ENCODE measurements at places on chromosomes 2 and 18.

DNA sequence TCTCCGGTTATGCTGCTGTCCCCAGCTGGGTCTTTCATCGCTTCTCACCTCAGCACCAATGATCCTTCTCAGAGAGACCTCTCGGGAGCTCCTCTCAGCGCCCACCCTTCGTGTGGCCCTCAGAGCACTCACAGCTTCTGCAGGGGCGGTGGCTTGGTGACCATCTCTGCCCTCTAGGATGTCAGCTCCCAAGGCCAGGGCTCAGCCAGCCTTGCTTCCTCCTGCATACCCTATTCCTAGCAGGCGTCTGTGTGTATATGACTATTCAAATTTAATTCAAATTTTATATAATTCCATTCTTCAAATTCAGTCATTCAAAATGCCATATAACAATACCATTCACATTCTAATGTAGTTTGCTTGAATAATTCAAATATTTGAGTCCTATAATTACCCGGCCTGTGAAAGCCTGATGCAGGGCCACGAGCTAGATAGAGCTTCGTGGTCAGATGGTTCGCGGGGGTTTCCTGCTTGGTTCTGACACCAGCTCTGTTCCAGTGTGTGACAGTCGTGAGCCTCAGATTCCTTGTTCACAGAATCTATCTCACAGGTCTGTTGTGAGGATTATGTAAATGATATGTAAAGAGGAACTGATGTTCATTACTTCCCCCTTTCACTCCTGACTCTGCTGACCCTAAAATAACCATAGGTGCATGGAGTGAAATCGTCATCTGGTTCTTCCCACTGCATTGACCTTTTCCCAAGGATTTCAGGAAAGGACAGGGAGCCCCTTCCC, 94.0 kb upstream of the CNGA3 start:
- DNase-seq, result no peak

DNA sequence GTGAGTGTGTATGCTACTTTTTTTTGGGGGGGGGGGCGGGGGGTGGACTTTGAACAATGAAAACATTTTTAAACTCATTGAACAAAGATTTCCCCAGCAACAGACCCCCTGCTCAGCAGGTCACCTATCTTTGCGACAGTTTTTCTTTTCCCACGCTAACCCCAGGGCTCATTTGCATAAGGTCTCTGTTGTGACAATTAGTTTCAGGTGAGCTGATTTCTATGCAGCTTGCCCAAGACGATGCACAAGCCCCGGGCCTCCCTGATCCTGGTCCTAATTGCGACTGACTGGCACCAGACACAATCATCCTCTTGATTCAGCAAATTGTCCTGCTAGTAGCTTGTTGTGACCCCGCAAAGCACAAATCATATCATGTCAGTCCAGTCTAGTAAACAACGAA, 40.3 kb downstream of the ZEB2 start:
- no peak for DNase-seq

- DNase-seq, result no peak
Measured at GRCh38 chr2:177806025-177806424, 266.6 kb downstream of the PDE11A start.

DNA sequence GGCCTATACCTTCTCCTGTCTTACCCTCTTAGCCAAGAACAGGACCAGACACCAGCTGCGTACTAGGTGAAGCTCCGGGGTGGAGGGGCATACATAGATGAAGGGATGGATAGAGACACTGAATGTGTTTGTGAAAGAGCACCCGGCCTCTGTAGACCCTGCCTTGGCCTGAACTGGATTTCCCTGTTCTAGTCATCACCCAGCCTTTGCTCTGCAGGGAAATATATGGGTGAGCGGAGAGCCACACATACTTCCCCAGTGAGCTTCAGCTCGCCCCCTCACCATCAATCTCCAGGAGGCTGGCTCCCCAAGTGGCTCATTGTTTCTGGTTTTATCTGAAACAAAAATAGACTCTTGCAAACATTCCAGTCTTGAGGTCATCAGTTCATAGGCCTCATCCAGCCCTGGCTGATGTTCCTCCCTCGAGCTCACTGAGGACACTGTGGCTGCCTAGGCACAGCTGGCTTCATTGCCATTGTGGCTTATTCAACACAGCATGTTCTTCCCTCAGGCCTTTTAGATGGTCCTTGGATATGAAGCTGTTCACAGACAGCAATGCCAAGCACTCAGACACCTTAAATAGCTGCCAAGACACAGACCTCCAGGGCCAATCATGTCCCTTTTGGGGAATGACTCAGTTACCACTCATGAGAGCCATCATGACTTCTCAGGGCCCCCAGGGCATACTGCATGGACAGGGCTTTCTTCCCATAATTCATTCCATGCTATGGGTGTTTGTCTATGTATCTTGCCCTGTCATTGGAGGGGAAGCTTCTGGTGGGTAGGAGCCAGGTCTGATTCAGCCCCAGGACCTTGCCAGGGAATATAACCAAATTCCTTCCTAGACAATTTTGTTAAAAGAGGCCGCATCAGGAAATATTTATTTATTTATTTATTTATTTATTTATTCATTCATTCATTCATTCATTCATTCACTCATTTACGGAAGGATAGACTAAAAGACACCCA, 82.4 kb downstream of the TTC32 start:
- DNase-seq, result no peak

GRCh38 chr2:56100791-56101312, 82.9 kb upstream of the CCDC85A start:
- DNase-seq, result no peak

GRCh38 chr2:204203704-204204103, 267.1 kb downstream of the ICOS start:
- DNase-seq, result no peak

DNA sequence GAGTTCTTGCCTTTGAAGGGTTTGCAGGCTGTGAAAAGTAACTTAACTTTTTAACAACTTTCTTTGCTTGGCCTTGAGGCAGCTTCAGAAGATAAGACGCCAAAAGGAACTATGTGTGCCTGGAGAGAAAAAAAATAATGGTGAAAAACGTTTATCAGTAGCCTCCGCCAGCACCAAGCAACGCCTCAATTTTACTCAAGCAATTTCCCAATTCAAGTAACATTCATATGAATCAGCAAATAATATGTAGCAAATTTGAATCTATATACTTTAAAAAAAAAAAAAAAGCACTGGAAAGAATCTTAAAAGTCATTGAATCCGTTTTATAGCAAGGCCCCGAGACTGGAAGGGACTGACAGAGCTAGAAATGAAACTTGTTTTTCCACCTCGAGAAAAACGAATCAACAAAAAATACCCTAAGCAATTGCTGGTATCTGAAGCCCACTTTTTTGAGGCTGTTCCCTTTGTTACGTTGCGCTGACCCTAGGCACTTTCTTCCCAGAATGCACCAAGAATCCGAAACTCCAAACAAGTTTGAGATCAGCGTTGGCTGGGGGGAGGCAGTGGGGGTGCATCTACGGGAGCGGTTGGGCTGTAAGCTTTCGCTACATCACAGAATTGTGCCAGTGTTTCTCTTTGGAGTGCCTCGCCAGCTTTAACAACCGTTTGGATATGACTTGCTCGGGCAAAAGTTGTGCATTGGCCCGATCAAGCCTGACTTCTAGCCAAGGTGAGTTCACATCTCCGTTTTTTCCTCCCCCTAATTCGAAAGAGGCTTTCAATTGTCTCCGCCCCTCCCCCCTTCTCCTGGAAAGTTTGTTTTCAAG, 2.7 kb upstream of the TGIF1 start:
- DNase-seq, result no peak

- DNase-seq, result no peak
Measured at GRCh38 chr2:1488181-1488671, 75.0 kb downstream of the TPO start.

GRCh38 chr2:210188190-210188589, 17.0 kb upstream of the KANSL1L start:
- no peak for DNase-seq

- DNase-seq, result no peak
Measured at GRCh38 chr2:85788603-85789002, 34.8 kb downstream of the ATOH8 start.

DNA sequence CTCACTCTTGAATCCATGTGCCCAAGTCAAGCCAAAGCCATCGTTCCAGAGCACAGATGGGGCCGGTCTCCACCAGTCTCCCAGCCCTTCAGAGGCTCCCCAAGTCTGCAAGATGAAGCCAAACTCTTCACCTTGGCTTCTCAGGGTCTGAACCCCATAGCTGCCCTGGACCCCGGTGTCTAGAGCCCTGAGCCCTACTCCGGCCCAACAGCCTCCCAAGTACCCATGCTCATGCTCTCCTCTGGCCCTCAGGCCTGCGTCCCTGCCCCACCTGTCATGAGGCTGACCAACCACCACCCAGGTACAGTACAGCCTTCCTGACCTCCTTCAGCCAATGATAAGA, 46.0 kb downstream of the ZNF516 start:
- DNase-seq, result no peak

DNA sequence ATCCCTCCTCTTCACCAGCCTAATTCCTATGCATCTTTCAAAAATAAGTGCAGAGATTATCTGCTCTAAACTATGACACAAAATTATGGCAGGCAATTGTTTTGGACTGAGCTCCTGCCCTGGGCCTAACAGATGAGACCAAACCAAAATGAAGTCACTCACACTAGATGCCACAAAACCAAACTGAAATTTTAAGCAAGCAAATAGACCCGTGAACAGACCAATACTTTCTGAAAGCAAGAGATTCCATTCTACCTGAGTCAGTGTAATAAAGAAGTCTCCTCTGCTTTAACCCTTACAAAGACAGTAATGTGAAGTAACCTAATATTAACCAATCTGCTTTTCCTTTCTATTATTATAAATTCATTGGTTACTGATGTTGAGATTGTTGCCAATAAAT, 84.3 kb downstream of the RIT2 start:
- DNase-seq, result no peak

DNA sequence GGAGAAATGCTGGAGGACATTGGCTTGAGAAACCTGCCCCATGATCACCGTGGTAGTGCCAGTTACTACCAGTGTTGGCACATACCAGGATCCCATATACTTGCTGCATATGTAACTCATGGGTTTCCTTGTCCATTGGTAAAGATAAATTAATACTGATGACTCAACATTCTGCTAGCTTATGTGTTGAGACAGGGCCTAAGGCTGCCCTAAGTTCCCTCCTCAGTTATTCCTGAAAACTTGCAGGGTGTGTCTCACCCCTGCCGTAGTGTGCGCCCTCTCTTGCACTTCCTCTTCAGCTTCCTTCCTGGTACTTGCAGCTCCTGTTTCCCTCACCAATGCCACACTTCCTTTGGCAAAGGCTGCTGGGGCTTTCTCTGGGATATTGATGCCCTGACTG, 4.3 kb upstream of the INO80C start:
- DNase-seq, result no peak

GRCh38 chr18:25057491-25058050, 294.4 kb downstream of the ZNF521 start:
- DNase-seq, result no peak

GRCh38 chr18:66533693-66534092, 70.2 kb downstream of the CDH19 start:
- DNase-seq, result no peak

- no peak for DNase-seq
Measured at GRCh38 chr2:67904566-67904965, 158.2 kb downstream of the C1D start.

GRCh38 chr2:110866466-110866865, 134.1 kb downstream of the ACOXL start:
- no peak for DNase-seq

DNA sequence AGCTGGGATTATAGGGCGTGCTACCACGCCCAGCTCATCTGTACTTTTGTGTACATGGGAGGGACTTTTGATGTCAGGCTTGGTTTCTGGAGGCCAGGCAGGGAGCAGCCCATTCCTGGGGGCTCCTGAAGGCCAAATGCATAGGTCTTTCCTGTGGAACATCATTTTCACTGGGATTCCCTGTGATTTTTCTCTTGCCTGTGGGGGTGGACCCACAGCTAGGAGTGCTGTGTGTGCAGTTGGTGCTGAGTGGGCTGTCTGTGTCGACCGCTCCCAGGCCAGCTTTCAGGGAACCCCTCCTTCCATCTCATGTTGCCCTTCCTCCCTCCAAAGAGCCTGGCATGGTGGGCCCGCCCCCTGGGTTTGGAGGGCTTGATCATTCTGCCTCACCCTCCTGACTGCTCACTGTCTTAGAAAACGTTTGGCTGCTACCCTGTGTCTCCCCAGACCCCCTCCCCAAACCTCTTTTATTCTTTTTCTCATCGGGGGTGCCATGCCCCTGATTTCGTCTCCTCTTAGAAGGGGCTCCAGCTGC, 10.5 kb downstream of the EFHD1 start:
- no peak for DNase-seq

- no peak for DNase-seq
Measured at GRCh38 chr2:224320660-224321059, 81.2 kb downstream of the FAM124B start.

DNA sequence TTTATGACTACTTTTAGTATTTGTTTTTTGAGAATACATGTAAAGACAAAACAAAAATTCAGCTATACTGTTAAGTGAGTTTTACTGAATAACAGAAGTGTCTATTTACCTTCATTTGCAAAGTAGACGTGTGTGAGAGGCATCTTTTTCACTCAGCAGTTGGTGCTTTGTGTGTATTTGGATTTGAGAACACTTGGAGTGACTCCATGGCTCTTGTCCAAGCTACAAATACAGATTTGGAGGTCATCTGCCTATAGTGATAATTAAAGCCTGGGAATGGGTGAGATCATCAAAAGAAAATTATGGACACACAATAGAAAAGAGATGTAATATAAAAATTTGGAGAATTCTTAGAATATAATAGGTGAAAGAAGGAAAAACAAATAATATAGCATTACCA, 6.2 kb downstream of the NAB1 start:
- DNase-seq, result no peak

DNA sequence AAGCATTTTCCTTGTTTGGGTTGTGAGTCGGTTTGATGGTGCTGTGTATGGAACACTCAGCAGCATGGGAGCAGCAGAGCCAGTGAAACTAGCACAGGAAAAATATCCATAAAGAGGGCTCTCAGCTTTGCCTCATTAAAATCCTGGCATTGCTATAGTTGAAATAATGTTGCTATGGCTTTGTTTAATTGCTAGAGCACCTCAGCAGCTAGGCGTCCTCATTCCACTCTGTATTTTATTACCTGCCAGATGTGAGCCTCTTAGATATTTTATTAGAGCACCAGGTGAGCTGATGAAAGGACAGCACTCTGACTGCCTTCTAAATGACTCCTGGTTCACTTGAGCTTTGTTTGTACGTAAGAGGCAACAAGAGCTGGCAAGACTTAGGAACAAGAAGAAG, 232.4 kb downstream of the MTX2 start:
- no peak for DNase-seq

All from T47D (cell line).